ENCODE measurements at places on chromosomes 3 and 15.

DNA sequence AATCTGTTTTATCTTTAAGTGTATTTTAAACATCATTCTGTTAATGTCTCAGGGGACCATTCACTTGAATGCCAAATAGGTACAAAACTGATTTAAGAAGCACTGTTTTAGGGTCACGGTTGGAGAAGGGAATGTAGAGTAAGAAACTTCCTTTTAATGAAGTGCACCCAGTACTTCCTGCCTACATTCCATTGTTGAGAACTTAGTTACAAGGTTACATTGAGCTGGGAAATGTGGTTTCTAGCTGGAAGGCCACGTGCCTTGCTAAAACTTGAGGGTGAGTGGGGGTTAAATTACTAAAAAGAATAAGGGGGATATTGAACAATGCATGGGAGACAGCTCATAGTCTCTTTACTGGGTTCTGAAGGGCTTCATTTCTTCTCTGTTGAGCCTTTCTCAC is 78.3 kb upstream of the TBC1D5 start:
- no peak for DNase-seq

- no peak for DNase-seq
Measured at GRCh38 chr3:46700772-46701171, 420 bp upstream of the TMIE start.

- DNase-seq = no peak
Measured at GRCh38 chr3:128416578-128417211, 50.0 kb downstream of the DNAJB8 start.

GRCh38 chr3:11845651-11846050 is 1.0 kb downstream of the TAMM41 start:
- DNase-seq = no peak

- DNase-seq = no peak
Measured at GRCh38 chr3:53193466-53194209, 32.6 kb downstream of the PRKCD start.

DNA sequence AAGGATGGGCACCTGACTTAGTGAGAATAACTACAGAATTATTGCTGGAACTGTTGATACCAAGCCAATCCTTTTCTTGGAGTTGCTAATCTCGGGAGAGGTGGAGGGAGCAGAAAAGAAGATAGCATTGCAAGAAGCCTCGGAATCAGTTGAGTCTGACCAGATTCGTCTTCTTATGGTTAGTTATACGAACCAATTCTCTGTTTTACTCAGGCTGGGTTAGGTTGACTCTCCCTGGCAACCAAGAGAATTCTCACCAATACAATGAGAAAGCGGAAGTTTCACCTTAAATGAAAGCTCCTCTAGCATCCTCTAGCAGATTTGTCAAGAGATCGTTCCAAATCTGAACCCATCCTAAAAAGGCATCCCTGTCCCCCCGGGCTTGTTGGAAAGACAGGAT is 43.5 kb upstream of the UBE2E1 start:
- DNase-seq = no peak

GRCh38 chr15:89442671-89443307 is 53.6 kb downstream of the RHCG start:
- peak; percentile 75 for DNase-seq

- no peak for DNase-seq
Measured at GRCh38 chr3:175356899-175357324, 497.8 kb downstream of the NAALADL2 start.

GRCh38 chr15:90913398-90913944 is 10.4 kb downstream of the MAN2A2 start:
- no peak for DNase-seq

DNA sequence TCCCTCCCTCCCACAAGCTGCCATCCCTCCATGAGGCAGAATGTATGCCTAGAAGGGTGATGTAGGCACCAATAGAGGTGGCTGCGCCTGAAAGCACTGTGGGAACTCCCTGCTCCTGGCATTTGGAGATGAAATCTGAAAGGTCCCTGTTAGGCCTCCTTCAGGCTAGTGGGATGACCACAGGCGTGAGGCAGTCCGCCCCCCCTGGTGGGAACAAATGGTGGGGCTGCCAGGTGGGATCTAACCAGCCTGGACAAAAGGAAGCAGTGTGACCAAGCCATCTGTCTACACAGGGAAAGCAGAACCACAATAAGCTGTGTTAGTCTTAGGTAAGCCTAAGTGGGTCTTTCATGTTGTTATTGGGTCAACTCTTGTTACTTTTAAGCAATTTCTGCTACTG is 25.3 kb downstream of the IL5RA start:
- no peak for DNase-seq

DNA sequence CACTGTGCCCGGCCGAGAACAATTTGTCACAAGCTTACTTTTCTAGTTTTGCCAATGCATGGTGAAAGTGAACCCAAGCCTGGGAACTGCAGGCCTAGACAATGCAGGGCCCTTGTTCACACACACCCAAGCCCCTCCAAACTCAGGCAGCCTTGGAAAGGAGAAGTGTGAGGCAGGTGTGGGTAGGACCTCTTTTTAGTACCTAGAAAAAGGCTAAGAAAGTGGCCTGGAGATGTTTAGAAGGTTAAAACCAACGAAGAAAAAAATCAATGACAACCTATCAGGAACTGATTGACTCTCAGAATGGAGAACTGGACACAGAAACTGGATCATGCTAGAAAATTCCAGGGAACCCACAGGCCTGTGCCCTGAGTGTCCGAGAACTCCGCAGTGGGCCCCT is 18.8 kb downstream of the IDH2 start:
- DNase-seq = no peak

- peak; percentile 24 for DNase-seq
Measured at GRCh38 chr3:55486101-55486856, 827 bp downstream of the WNT5A start.

DNA sequence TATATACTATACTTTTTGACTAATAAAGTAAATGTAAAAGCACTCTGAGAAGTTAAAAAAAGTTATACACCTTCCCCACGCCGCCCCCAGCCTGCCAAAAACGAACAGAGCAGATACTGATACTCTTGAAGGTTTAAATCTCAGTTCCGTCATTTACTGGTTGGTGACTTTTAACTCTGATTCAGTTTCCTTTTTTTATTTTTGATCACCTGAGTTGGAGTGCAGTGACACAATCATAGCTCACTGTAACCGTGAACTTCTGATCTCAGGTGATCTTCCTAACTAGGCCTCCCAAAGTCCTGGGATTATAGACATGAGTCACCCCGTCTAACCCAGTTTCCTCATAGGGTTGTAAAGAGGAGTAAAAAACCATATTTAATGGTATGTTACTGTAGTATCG is 3.3 kb upstream of the TIPIN start:
- no peak for DNase-seq

GRCh38 chr15:85717212-85717611 is 77.5 kb downstream of the KLHL25 start:
- DNase-seq = no peak

GRCh38 chr3:139020036-139020867 is 474 bp downstream of the PRR23B start:
- no peak for DNase-seq

DNA sequence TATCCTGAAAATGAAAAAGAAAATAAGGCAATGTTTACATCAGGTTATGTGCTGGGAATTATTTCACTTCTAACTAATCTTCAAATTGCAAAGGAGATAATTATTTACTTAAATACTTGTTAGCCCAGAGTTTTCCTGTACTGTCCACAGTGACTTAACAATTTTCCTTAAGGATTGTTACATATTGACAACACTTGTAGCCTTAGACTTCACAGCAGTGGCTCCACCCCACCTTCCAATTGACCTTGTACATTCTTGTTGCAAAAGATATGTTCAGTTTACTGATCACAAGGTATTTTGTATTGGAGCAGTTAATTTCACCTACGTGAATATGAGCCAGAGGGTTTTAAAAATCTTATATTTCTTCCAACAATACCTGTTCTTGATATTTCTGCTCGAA is 376.9 kb downstream of the CNTN6 start:
- DNase-seq = no peak

DNA sequence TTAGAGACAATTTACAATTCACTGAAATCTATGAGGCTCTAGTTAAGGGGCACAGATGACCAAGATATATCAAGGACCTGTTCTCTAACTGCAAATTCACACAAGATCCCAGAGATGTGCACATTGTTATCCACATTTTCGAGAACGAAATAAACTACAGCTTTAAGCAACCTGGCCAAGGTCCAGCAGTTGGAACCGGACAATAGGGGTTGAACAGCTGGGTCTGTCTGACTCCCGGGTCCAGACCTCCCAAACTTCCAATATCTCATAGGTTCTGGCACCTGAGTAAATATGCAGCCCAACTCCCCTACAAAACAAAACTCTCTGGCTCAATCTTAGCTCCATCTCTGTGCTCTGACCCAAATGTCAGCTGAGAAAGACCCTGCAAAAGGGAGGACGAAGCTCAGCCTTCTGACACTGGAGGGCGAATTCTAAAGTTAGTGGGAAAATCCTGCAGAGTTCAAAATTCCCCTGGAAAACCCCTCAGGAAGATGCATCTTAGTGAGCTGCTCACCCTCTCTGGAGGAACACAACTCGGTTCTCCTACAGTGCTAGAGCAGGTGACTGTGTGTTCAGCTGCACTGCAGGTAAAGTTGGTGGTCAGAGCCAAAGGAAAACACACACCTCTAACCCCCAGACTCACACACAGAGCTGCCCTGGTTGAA is 14.2 kb upstream of the SPATA12 start:
- no peak for DNase-seq

- no peak for DNase-seq
Measured at GRCh38 chr3:50233176-50233575, 2.8 kb upstream of the GNAI2 start.

DNA sequence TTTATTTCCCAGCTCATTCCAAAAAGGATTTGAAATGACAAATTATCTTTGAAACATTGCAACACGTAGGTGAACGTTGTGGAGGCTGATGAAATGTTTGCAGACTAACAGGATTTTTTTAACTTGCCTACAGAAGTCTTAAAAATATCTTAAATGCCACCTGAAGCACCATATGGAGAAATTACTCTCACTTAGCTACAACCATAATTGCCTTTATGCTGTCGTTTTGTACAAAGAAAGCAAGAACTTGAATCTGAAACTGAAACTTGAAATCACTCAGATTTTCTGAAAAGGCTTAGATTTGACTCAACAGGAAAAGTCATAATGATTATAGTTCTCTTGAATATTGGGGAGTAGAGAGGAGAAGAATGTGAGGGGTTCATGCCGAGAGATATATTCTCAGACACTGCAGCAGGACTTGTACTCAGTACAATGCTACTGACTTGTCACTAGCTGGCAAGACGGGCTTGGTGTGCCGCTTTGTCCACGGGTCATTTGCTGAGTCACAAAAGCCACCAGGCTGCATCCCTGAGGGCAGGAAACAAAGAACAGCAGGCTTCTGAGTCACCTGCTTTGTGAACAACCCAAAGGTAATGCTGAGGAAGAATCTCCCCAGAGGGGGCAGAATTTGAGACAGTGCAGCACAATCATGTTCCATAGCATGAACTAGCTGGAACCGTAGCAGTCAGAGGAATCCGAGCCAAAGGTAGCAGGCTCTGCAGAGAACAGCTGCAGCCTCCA is 7.1 kb upstream of the FMN1 start:
- no peak for DNase-seq

DNA sequence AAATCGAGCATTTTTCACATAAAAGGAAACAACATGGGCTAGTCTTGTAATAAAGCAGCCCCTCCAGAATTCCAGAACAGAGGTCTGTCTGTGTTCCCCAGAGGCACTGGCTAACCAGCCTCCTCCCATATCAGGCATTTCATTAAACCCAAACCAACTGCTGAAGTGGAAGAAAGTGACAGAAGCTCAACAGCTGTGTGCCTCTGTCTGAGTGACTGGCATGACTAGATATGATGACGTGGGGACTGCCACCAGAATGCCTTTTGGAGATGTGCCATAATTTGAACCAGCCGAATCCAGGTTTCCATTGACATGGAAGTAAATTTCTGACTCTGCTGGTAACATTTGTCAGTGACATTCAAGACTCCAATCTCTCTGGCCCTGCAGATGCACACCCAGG is 8.7 kb downstream of the LIMD1 start:
- no peak for DNase-seq

GRCh38 chr3:27986234-27986879 is 255.1 kb upstream of the CMC1 start:
- no peak for DNase-seq

- DNase-seq = no peak
Measured at GRCh38 chr15:43896543-43896942, 69.7 kb downstream of the WDR76 start.

DNA sequence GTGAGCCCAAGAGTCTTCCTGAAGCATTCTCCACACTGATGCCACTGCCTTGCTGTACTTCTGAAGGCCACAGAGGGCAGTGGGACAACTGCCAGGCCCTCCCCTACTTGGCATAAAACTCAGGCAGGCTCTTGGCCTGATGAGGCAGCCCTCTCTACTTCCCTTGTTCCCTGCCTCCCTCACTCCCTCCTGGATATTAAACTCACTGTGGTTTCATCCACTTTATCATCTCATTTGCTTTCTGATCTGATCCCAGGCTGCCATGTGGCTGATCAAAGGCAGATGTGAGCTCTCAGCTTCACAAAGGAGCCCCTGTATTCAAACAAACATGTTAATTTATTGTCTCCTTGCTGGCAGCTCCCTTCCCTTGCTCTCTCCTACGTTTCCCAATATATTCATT is 533.5 kb downstream of the IGSF11 start:
- peak; percentile 16 for DNase-seq

- no peak for DNase-seq
Measured at GRCh38 chr3:127084401-127084990, 101.6 kb downstream of the PLXNA1 start.

DNA sequence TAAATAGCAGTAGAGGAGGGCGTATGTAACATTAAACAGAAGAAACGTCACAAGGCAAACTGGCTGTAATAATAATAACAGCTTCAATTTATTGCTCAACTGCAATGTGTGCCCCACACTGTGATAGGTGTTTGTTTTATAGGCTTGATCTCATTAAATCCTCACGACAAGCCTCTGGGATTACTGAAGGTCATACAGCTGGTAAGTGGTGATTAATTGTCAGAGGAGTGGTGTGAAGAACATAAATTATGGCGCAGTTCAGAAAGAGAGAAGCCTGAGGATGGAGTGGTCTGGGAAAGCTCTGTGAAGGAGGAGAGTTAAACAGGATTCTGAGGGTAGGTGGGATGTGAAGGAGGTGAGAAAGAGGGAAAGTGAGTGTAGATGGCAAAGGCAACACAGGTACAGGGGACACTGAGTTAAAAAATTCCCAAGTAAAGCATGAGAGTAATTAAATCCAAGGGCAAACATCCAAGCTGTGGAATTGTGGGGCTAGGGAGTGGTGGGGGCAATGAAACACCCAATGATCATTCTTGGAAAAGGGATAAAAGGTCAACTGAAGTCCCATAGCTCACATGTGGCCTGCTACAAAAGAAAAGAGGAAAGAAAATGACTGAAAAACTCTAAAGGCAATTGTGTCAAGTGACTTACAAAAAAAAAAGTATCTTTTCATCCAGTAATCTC is 16.5 kb upstream of the GLCE start:
- DNase-seq = no peak

GRCh38 chr3:120350401-120350941 is 1.3 kb upstream of the LRRC58 start:
- DNase-seq = no peak

DNA sequence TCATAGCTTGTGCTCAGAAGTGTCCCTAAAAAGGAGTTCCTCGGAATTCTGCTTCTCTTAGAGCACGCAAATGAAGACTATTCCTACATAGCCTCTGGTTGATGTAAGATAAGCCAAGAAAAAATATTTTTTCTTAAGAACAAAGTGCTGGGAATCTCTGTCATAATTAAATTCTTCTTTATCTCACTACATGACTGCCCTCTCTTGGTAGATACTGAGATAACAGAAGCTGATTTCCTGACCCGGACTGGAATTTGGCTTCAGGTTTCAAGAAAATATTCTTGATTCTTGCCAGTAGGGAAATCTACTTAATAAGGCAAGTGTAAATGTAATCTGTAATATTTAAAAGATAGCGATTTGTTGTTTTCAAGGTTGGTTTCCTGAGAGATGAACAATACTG is 31.3 kb upstream of the SETMAR start:
- DNase-seq = peak; percentile 3

Data from neural crest cell (in vitro differentiated cells).